Activated CD8-positive, alpha-beta memory T cell treated with anti-CD3 and anti-CD28 coated beads, Interleukin-2, amount 10 ng/mL, durations not matched to agents 7 days and 5 days (primary cell): ENCODE measurements at places on chromosomes 1 and 21. TPM values are rescaled to one million over a fixed set of nuclear protein-coding genes. Genes with fewer than 3 reads are reported as not detected.

Gene ERO1B
- 4.8 TPM for total RNA-seq

Gene WNT3A
- total RNA-seq = not detected

Gene DPT
- total RNA-seq = not detected

Gene KCNE2
- total RNA-seq = not detected

Gene MPC2
- total RNA-seq = 64.0 TPM

Gene C1orf74
- total RNA-seq = 2.8 TPM

Gene ACTL8
- not detected for total RNA-seq

Gene TAS1R1
- not detected for total RNA-seq

Gene DNAJC28
- total RNA-seq = 0.53 TPM

Gene RIMKLA
- total RNA-seq = 1.5 TPM

Gene UBL4B
- total RNA-seq = not detected

Gene CD101
- total RNA-seq = not detected

Gene USP33
- 48.5 TPM for total RNA-seq

Gene NCDN
- 31.7 TPM for total RNA-seq

Gene TEDDM1
- total RNA-seq = not detected

Gene CYP4X1
- total RNA-seq = not detected

Gene TCP10L
- total RNA-seq = not detected

Gene CFHR3
- not detected for total RNA-seq

Gene SLAMF6
- total RNA-seq = 28.8 TPM

Gene LPAR3
- 0.37 TPM for total RNA-seq

Gene KIF17
- total RNA-seq = not detected

Gene APCS
- total RNA-seq = not detected

Gene MYBPHL
- not detected for total RNA-seq

Gene S100A3
- not detected for total RNA-seq

Gene KCNJ6
- not detected for total RNA-seq

Gene SPRR2A
- total RNA-seq = not detected

Gene LGR6
- total RNA-seq = 0.26 TPM

Gene TARDBP
- 184 TPM for total RNA-seq

Gene IGSF5
- not detected for total RNA-seq

Gene SPATC1L
- 4.2 TPM for total RNA-seq

Gene RCSD1
- total RNA-seq = 121 TPM

Gene PAFAH2
- 9.0 TPM for total RNA-seq

Gene TTC22
- 17.9 TPM for total RNA-seq

Gene CFAP126
- not detected for total RNA-seq

Gene PTAFR
- 0.20 TPM for total RNA-seq

Gene HSD3B1
- not detected for total RNA-seq

Gene RBP7
- not detected for total RNA-seq

Gene PLA2G2D
- not detected for total RNA-seq

Gene RGS4
- not detected for total RNA-seq

Gene RGS16
- total RNA-seq = 39.9 TPM
